ENCODE measurements at places on chromosomes 13 and 19. TPM values are rescaled to one million over a fixed set of nuclear protein-coding genes. Genes with fewer than 3 reads are reported as not detected.
A peak's percentile ranks its signal among the peaks of the same experiment; 100 is the strongest.

Gene CKM
- total RNA-seq, result not detected

GRCh38 chr19:49758292-49758691 lies 4.8 kb downstream of the TSKS start:
- H3K27me3 ChIP-seq, result peaks cover 3% of the 10 kb centered on the region
- DNase-seq, result no peak
- no peak overlapping the region for H3K27ac ChIP-seq
- H3K36me3 ChIP-seq, result no peaks in the 10 kb centered on the region

DNA sequence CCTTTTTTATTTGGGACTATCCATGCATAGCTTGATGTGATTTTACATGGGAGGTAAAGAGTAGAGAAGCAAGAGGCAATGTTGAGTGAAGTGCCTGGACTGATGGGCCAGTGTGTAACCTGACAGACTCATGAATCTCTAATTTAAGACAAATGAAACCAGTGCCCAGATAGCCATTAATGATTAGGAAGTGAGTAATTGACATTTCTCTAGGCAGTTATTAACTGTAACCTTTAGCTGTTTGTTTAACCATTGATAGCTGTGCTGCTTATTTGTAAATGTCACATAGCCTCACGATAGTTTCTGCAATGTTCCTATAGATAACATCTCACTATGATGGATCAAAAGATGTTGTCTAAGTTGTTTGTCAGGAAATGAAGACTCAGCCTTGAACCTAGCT lies 1047.5 kb upstream of the SPRY2 start:
- no peak overlapping the region for H3K4me3 ChIP-seq
- no peaks in the 10 kb centered on the region for H3K36me3 ChIP-seq
- no peaks in the 10 kb centered on the region for H3K27me3 ChIP-seq

Gene ARRDC5
- 0.81 TPM for total RNA-seq

- peaks cover 23% of the 10 kb centered on the region for H3K4me1 ChIP-seq
- H3K36me3 ChIP-seq, result peaks cover 4% of the 10 kb centered on the region
- peak overlapping the region; percentile 70 for H3K4me3 ChIP-seq
- H3K27ac ChIP-seq, result peak overlapping the region; percentile 84
Measured at GRCh38 chr13:46320406-46320805, 66.6 kb downstream of the RUBCNL start.

- no peak for DNase-seq
- H3K4me1 ChIP-seq, result peaks cover 2% of the 10 kb centered on the region
- peaks cover 2% of the 10 kb centered on the region for H3K27me3 ChIP-seq
- H3K36me3 ChIP-seq, result no peaks in the 10 kb centered on the region
Measured at GRCh38 chr13:20939662-20940061, 37.1 kb upstream of the XPO4 start.

Gene IZUMO1
- not detected for total RNA-seq

DNA sequence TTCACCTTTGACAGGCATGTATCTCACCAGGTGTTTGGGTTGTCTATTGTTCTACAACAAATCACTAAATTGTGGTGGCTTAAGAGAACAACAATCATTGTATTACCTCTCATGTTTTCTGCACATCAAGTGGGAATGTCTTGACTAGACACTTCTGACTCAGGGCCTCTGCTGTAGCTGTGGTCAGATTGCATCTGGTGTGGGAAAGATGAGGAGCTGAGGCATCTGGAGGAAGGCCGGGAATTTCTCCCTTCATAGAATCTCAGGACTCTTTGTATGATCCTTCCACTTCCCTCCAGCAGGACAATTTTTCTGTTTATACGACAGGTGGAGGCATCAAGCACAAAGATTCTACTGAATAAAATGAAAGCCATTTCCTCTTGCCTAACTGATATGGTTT lies 511.8 kb upstream of the NBEA start:
- no peak overlapping the region for H3K27ac ChIP-seq
- no peak overlapping the region for H3K4me3 ChIP-seq
- no peaks in the 10 kb centered on the region for H3K27me3 ChIP-seq
- H3K36me3 ChIP-seq, result no peaks in the 10 kb centered on the region

Gene TMC4
- 0.76 TPM for total RNA-seq

Gene GJA3
- total RNA-seq, result not detected

GRCh38 chr19:1616875-1617274 lies 11.6 kb upstream of the UQCR11 start:
- peak overlapping the region; percentile 18 for H3K27ac ChIP-seq
- peaks cover 43% of the 10 kb centered on the region for H3K36me3 ChIP-seq
- no peaks in the 10 kb centered on the region for H3K27me3 ChIP-seq

DNA sequence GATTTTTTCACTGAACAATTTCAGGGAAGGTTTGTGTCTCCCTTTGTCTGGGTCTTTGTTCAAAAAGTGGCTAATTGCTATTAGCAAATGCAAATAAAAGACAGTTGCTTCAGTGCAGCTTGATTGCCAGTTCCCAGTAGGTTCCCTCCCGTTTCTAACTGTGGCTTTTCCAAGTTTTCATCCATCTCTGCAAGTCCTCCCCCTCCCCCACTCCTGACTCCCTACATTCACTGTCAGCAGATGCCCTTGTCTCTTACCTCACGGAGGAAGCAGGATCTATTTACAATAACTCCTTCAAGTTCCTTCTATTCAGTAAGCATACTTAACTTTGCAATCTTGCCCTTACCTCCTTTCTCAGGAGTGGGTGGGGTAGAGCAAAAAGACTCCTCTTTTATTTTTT lies 55.4 kb upstream of the SCEL start:
- no peaks in the 10 kb centered on the region for H3K36me3 ChIP-seq
- no peak overlapping the region for H3K27ac ChIP-seq
- no peak overlapping the region for H3K4me3 ChIP-seq
- DNase-seq, result no peak
- H3K27me3 ChIP-seq, result peaks cover 2% of the 10 kb centered on the region

DNA sequence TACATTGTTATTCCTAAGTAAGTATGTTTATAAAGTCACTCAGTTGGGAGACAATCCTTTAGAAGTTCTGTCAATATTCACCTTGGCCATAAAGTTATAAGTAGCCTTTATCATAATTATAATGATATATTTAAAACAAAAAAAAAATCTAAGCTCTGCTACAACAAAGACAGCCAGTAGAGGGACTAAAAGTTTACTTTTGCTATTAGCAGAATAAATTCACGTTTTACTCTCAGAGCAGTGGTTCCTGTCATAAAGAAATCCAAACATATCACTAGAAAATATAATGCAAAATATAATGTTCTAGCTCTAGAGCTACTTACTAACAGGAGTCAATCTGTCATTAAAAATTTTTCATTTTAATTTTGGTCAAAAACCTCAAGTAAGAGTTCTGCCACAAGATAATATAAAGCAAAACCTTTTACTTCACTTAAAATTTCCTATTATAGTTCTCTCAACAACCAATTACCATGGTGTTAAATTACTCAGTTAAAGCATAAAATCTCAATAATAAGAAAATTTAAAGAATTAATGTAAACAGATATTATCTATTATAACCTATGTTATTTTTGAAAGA lies 17.7 kb downstream of the INTS6 start:
- peaks cover 10% of the 10 kb centered on the region for H3K4me1 ChIP-seq
- H3K4me3 ChIP-seq, result no peak overlapping the region
- no peak overlapping the region for H3K27ac ChIP-seq
- peaks cover 11% of the 10 kb centered on the region for H3K36me3 ChIP-seq
- H3K27me3 ChIP-seq, result no peaks in the 10 kb centered on the region
- DNase-seq, result no peak

Gene TEKTIP1
- total RNA-seq, result 8.3 TPM

Gene SLC25A41
- total RNA-seq, result 0.16 TPM

GRCh38 chr13:34124666-34125306 lies 306.8 kb downstream of the RFC3 start:
- H3K36me3 ChIP-seq, result no peaks in the 10 kb centered on the region
- H3K27ac ChIP-seq, result no peak overlapping the region
- no peak for DNase-seq
- H3K27me3 ChIP-seq, result no peaks in the 10 kb centered on the region
- no peak overlapping the region for H3K4me3 ChIP-seq

GRCh38 chr19:40286235-40286970 lies 1.3 kb upstream of the AKT2 start:
- H3K27ac ChIP-seq, result peak overlapping the region; percentile 99
- H3K4me3 ChIP-seq, result peak overlapping the region; percentile 89
- H3K4me1 ChIP-seq, result peaks cover 37% of the 10 kb centered on the region

Gene FFAR2
- total RNA-seq, result not detected

GRCh38 chr13:54445453-54445852 lies 1416.8 kb downstream of the OLFM4 start:
- no peaks in the 10 kb centered on the region for H3K36me3 ChIP-seq
- no peak for DNase-seq
- no peaks in the 10 kb centered on the region for H3K4me1 ChIP-seq
- no peak overlapping the region for H3K4me3 ChIP-seq

DNA sequence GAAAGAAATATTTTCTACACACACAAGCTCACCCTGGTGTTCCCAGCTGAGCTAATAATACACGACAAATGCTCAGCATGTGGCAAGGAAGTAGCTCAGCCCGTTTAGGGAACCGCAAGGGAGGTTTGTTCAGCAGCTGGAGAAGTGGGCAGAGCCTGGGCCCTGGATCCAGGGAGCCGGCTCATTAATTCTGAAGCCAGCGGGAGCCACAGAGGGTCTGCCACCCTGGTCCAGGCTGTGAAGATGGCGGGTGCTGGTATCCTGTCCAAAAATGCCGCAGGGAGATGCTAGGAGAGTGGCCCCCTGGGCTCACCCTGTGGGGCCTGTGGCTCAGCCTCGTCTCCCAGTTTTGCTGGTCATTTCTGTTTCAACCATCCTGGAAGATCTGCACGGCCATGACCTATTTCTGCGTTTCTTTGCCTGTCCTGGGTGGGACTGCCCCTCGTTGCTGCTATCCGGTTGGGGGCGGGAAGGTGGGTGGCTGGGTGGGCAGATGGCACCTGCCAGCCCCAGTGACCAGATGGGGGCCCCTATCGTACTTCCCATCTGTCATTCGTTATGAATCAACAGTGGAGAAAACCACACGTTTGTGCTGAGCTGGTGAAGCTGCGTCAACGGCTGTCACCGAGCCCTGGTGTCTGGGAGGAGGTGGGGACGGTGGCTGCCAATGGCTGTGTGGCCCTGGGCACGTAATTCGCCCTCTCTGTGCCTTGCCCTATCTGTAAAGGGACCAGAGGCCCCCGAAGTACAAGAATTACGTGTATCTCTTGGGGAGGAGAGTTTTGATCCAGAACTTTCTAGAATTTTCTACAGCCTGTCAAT lies 2.7 kb upstream of the GNA15 start:
- peak overlapping the region; percentile 97 for H3K27ac ChIP-seq
- peak; percentile 86 for DNase-seq
- H3K27me3 ChIP-seq, result no peaks in the 10 kb centered on the region
- peak overlapping the region; percentile 66 for H3K4me3 ChIP-seq
- H3K4me1 ChIP-seq, result peaks cover 52% of the 10 kb centered on the region

Gene IGFL1
- not detected for total RNA-seq

GRCh38 chr13:78934336-78934735 lies 275.4 kb upstream of the OBI1 start:
- no peaks in the 10 kb centered on the region for H3K27me3 ChIP-seq
- H3K4me3 ChIP-seq, result no peak overlapping the region
- H3K4me1 ChIP-seq, result no peaks in the 10 kb centered on the region
- H3K36me3 ChIP-seq, result no peaks in the 10 kb centered on the region

Gene ZNF578
- 1.9 TPM for total RNA-seq

GRCh38 chr19:56842412-56842811 lies 1.9 kb upstream of the PEG3 start:
- peaks cover 3% of the 10 kb centered on the region for H3K27me3 ChIP-seq
- H3K4me3 ChIP-seq, result no peak overlapping the region
- H3K4me1 ChIP-seq, result no peaks in the 10 kb centered on the region
- no peak overlapping the region for H3K27ac ChIP-seq
- peaks cover 12% of the 10 kb centered on the region for H3K36me3 ChIP-seq

GRCh38 chr19:49205114-49205513 lies 47.5 kb downstream of the TRPM4 start:
- H3K27ac ChIP-seq, result no peak overlapping the region
- H3K4me1 ChIP-seq, result peaks cover 14% of the 10 kb centered on the region
- no peaks in the 10 kb centered on the region for H3K27me3 ChIP-seq
- H3K4me3 ChIP-seq, result no peak overlapping the region
- DNase-seq, result no peak

Gene FGF21
- total RNA-seq, result not detected
